PC-9 (cell line): ENCODE measurements at places on chromosomes 6 and 20. TPM values are rescaled to one million over a fixed set of nuclear protein-coding genes. Genes with fewer than 3 reads are reported as not detected.

The PSORS1C2 gene
- total RNA-seq: not detected in 2 replicates

The ULBP3 gene
- 3.8 and 4.2 TPM in 2 replicates for total RNA-seq

The VSX1 gene
- total RNA-seq: 0.65 and 1.5 TPM in 2 replicates

DNA sequence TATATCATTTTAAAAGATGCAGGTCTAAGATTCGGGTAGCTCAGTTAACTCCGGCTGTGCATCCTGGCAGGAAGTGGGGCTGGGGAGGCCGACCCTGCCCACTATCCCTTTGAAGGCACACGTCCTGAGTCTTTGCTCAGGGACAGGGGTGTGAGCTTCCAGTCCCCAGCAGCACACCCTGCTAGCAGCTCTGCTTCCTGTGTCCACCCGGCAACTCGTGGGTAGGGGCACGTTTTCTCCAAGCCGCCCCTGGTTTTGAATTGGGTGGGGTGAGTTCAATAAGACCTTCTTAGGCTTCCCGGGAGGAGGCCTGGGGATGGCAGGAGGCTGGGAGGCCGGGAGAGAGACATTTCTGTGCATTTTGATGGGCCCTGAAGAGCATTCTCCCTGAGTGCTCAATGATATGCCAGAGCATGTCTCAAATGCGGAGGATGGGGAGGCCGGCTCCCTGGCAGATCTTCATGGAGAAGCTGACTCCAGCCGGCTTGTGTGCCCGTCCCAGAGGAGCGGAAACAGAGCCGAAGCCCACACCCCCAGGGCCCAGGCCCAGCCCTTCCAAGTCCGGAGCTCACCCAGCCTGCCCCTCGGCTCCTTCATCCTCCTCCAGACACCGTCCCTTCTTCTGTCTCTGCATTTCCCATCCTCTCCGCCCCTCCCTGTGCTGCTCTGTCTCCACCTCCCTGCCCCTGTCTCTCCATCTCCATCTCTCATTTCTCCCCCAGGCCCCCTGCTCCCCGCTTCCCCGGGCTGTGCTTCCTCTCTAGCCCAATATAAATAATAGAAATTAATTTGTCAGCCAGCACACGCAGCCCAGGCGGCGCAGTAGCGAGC, 36.3 kb upstream of the ZFAND3 start:
- DNase-seq: no peak

GRCh38 chr6:169837529-169838250, 86.3 kb downstream of the ERMARD start:
- DNase-seq: no peak

- no peak for DNase-seq
These were observed 85.8 kb downstream of the CDKAL1 start for GRCh38 chr6:20620043-20620442.

GRCh38 chr20:52411611-52412010, 220.0 kb upstream of the ZFP64 start:
- no peak for DNase-seq

- no peak for DNase-seq
These were observed 545.2 kb upstream of the MAN1A1 start for GRCh38 chr6:119894811-119895210.
